ENCODE measurements at places on chromosomes 6 and 20. TPM values are rescaled to one million over a fixed set of nuclear protein-coding genes. Genes with fewer than 3 reads are reported as not detected.

DNA sequence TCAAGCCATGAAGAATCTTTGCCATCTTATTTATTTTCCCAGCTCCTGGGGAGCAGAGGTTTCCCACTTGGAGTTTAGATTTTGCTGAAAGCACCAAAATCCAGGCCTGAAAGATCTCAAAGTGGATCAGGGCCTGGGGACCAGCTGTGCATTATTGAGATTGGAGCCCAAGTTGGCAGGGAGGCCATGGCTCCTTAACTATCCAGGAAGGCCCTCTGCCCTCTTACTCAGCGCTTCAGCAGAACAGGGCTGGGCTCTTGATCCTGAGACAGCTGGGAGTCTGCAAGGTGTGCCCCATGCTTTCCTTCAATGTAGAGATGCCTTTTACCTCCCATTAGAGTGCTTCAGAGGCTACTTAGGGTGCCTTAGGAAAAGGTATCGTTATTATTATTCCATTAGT lies 24.6 kb downstream of the FOXO3 start:
- H3K4me1 ChIP-seq, result peaks cover 50% of the 10 kb centered on the region
- H3K27me3 ChIP-seq, result no peaks in the 10 kb centered on the region
- no peaks in the 10 kb centered on the region for H3K36me3 ChIP-seq

GRCh38 chr6:159107451-159108260 lies 61.5 kb upstream of the FNDC1 start:
- H3K27ac ChIP-seq, result no peak overlapping the region
- peaks cover 7% of the 10 kb centered on the region for H3K4me1 ChIP-seq
- no peaks in the 10 kb centered on the region for H3K36me3 ChIP-seq
- DNase-seq, result no peak

- H3K4me1 ChIP-seq, result no peaks in the 10 kb centered on the region
- H3K4me3 ChIP-seq, result no peak overlapping the region
- no peaks in the 10 kb centered on the region for H3K27me3 ChIP-seq
- H3K27ac ChIP-seq, result no peak overlapping the region
- peak; percentile 55 for DNase-seq
- H3K36me3 ChIP-seq, result no peaks in the 10 kb centered on the region
Measured at GRCh38 chr6:13044390-13044789, 283.9 kb downstream of the TBC1D7 start.

- no peak for DNase-seq
- H3K4me1 ChIP-seq, result no peaks in the 10 kb centered on the region
- no peaks in the 10 kb centered on the region for H3K36me3 ChIP-seq
Measured at GRCh38 chr20:25035921-25036320, 22.0 kb downstream of the ACSS1 start.

GRCh38 chr6:168655462-168656152 lies 214.6 kb downstream of the SMOC2 start:
- no peaks in the 10 kb centered on the region for H3K4me1 ChIP-seq
- H3K36me3 ChIP-seq, result no peaks in the 10 kb centered on the region
- H3K27ac ChIP-seq, result no peak overlapping the region

- no peaks in the 10 kb centered on the region for H3K36me3 ChIP-seq
- H3K4me3 ChIP-seq, result no peak overlapping the region
- H3K4me1 ChIP-seq, result peaks cover 3% of the 10 kb centered on the region
- H3K27ac ChIP-seq, result no peak overlapping the region
Measured at GRCh38 chr6:102907181-102907580, 1513.7 kb downstream of the GRIK2 start.

- no peak overlapping the region for H3K27ac ChIP-seq
- H3K27me3 ChIP-seq, result no peaks in the 10 kb centered on the region
- no peak for DNase-seq
- no peaks in the 10 kb centered on the region for H3K36me3 ChIP-seq
Measured at GRCh38 chr6:45710304-45710821, 305.3 kb downstream of the CLIC5 start.

DNA sequence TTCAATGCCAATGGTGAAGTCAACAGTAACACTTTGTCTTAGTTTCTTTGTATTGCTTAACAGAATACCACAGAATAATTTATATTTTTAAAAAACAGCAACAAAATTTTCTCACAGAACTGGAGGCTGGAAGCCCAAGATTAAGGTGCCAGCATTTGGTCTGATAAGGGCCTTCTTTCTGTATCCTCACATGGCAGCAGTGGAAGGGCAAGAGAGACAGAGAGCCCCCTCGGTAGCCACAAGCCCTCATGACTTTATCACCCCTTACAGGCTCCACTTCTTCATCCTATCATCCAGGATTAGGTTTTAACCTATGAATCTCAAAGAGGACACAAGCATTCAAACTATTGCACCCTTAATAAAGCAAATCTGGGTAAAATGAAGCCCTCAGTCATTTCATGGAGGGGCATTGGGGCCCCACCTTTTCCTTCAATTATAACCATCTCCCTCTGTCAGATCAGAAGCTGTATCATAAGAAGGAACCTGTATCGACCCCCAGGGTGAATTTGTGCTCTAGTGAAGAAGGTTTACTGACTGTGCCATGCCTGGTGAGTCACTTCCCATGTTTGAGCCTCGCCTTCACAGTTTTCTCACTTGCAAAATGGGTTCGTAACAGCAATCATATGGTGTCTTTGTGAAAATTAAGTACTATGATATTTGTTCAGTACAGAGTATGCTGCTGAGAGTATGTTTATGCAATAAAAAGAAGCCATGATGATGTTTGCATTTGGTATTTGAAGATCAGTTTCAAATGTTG lies 178.2 kb downstream of the LRFN2 start:
- H3K27me3 ChIP-seq, result no peaks in the 10 kb centered on the region
- H3K27ac ChIP-seq, result no peak overlapping the region
- no peak overlapping the region for H3K4me3 ChIP-seq
- H3K36me3 ChIP-seq, result no peaks in the 10 kb centered on the region
- no peak for DNase-seq

DNA sequence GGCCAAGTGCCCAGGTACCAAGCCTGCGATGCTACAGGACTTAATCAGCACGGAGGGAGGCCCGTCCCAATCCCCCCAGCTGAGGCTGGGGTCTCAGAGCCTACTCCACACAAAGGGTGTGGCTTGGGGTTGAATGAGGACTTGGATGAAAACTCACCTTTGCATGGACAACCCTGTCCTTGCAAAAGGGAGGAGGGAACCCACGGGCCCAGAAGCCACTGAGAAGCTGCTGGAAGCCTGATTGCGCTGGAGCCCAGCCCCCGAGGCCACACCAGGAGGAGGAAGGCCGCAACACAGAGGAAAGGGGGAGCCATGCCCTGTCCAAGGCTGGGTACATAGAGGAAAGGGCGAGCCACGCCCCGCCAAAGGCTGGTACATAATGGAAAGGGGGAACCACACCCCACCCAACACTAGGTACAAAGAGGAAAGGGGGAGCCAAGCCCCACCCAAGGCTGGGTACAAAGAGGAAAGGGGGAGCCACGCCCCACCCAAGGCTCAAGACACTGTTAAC lies 158.8 kb downstream of the DLL1 start:
- no peak overlapping the region for H3K4me3 ChIP-seq
- no peak overlapping the region for H3K27ac ChIP-seq
- no peaks in the 10 kb centered on the region for H3K27me3 ChIP-seq
- no peak for DNase-seq
- H3K36me3 ChIP-seq, result no peaks in the 10 kb centered on the region
- H3K4me1 ChIP-seq, result no peaks in the 10 kb centered on the region

DNA sequence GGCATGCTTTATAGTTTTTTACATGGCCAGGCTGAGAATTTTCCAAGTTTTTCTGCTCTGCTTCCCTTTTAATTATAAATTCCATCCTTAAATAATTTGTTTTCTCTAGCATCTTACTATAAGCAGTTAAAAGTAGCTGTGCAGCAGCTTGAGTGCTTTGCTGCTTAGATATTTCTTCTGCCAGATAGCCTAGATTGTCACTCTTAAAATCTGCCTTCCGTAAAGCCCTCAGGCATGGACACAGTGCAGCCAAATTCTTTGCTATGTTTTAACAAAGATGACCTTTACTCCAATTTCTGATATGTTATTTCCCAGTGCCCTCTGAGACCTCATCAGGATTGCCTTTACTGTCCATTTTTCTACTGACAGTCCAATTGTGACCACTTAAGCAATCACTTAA lies 92.6 kb upstream of the SGK1 start:
- peaks cover 6% of the 10 kb centered on the region for H3K4me1 ChIP-seq
- H3K36me3 ChIP-seq, result no peaks in the 10 kb centered on the region
- no peaks in the 10 kb centered on the region for H3K27me3 ChIP-seq
- DNase-seq, result no peak
- no peak overlapping the region for H3K27ac ChIP-seq
- H3K4me3 ChIP-seq, result no peak overlapping the region

GRCh38 chr6:128437685-128438084 lies 82.7 kb downstream of the PTPRK start:
- DNase-seq, result no peak
- no peak overlapping the region for H3K27ac ChIP-seq
- no peaks in the 10 kb centered on the region for H3K36me3 ChIP-seq
- H3K4me3 ChIP-seq, result no peak overlapping the region
- H3K27me3 ChIP-seq, result no peaks in the 10 kb centered on the region
- H3K4me1 ChIP-seq, result peaks cover 78% of the 10 kb centered on the region

- no peak overlapping the region for H3K4me3 ChIP-seq
- no peak for DNase-seq
- no peaks in the 10 kb centered on the region for H3K27me3 ChIP-seq
- H3K36me3 ChIP-seq, result no peaks in the 10 kb centered on the region
- H3K27ac ChIP-seq, result no peak overlapping the region
- H3K4me1 ChIP-seq, result no peaks in the 10 kb centered on the region
Measured at GRCh38 chr6:129908858-129909257, 47.7 kb upstream of the TMEM244 start.

GRCh38 chr6:66533921-66534404 lies 826.9 kb upstream of the EYS start:
- no peaks in the 10 kb centered on the region for H3K4me1 ChIP-seq
- H3K4me3 ChIP-seq, result no peak overlapping the region
- no peaks in the 10 kb centered on the region for H3K36me3 ChIP-seq
- no peaks in the 10 kb centered on the region for H3K27me3 ChIP-seq
- no peak overlapping the region for H3K27ac ChIP-seq
- DNase-seq, result no peak

GRCh38 chr6:6712449-6713403 lies 124.2 kb downstream of the LY86 start:
- H3K36me3 ChIP-seq, result no peaks in the 10 kb centered on the region
- no peak overlapping the region for H3K27ac ChIP-seq
- no peak for DNase-seq
- H3K27me3 ChIP-seq, result no peaks in the 10 kb centered on the region
- no peak overlapping the region for H3K4me3 ChIP-seq
- peaks cover 4% of the 10 kb centered on the region for H3K4me1 ChIP-seq

GRCh38 chr6:135269481-135269891 lies 88.4 kb downstream of the MYB start:
- H3K27me3 ChIP-seq, result no peaks in the 10 kb centered on the region
- no peaks in the 10 kb centered on the region for H3K36me3 ChIP-seq
- no peak overlapping the region for H3K4me3 ChIP-seq

DNA sequence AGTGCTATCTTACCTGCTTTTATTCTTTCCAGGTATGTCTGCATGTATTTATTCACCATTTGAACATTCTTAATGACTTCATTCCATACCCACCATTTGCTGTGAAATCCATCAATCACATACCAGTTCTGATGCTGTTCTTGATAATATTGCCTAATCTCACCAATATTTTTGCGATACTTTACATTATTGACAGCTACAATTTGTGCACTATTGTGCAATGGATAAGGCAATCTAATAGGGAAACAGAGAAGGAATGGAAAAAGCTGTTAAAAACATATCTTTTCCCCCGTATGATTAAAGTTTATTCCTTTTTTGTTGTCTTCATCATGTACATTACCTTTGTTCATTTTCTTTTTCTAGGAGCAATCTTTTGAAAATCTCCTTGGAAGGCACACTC lies 23.3 kb upstream of the ZBTB24 start:
- H3K27me3 ChIP-seq, result no peaks in the 10 kb centered on the region
- DNase-seq, result no peak
- H3K4me3 ChIP-seq, result no peak overlapping the region
- H3K36me3 ChIP-seq, result peaks cover 4% of the 10 kb centered on the region
- H3K4me1 ChIP-seq, result no peaks in the 10 kb centered on the region

DNA sequence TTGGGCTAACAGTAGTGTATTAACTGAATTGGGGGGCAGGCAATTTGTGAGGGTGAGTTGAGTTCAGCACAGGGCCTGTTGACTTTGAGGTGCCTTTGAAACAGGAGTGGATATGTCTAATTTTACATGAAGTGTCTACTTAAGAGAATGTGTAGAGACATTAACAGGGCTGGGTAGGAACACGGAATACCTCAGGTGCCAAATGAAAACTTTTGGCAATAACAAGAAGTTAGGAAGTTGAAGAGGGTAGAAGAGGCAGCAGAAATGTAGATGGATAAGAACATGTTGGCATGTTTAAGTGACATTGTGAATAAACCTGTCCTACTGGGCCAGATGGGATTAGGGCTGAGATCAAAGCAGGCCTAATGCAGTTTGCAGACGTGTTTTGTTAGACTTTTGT lies 117.0 kb downstream of the SLC16A10 start:
- no peak for DNase-seq
- peaks cover 4% of the 10 kb centered on the region for H3K4me1 ChIP-seq
- H3K27ac ChIP-seq, result no peak overlapping the region
- no peak overlapping the region for H3K4me3 ChIP-seq

DNA sequence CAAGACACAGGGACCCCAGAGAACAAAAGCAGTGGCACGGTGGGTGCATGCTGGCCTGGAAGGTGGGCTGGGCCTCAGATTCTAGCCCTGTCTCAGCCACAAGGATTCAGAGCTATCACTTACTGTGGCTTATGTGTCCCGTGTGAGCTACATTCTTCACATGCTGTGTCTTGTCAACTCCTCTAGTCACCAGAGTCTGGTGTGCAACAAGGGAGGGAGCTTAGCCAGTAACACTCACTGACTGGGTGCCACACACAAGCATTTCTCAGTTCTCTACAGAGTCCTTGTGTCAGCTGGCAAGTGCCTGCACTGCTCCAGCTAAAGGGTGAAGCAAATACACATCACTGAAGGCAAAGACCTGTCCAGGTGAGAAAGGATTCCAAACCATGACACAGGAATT lies 186.9 kb upstream of the CDYL start:
- DNase-seq, result no peak
- H3K27me3 ChIP-seq, result no peaks in the 10 kb centered on the region
- no peak overlapping the region for H3K4me3 ChIP-seq
- H3K27ac ChIP-seq, result no peak overlapping the region
- no peaks in the 10 kb centered on the region for H3K36me3 ChIP-seq

DNA sequence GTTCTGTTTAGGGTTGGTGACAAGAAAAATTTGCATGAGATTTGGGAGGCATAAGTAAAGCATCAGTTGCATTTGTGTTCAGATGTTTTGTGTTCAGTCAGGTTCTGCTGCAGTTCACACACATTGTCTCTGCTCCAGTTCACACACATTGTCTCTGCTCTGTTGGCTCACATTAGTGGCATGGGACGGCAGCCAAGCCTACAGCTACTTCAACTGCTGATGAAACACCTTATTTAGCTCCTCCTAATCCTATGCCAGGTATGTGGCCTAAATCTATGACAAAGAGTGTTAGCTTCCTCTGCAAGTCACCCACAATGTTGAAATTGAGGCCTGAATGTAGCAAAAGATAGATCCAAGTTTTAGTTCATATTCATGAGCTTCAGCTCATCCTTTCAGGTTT lies 278.1 kb upstream of the SYNCRIP start:
- no peak overlapping the region for H3K4me3 ChIP-seq
- no peaks in the 10 kb centered on the region for H3K27me3 ChIP-seq
- H3K36me3 ChIP-seq, result no peaks in the 10 kb centered on the region
- no peak for DNase-seq
- no peaks in the 10 kb centered on the region for H3K4me1 ChIP-seq

The FKBP1C gene
- 0.35 TPM for total RNA-seq

The ULBP3 gene
- 4.2 TPM for total RNA-seq

The DACT2 gene
- 7.3 TPM for total RNA-seq

The FHL5 gene
- not detected for total RNA-seq

The SLC22A2 gene
- total RNA-seq, result 0.35 TPM

The HCRTR2 gene
- not detected for total RNA-seq

The SIRPG gene
- total RNA-seq, result not detected
